ENCODE measurements at places on chromosomes 7 and 10.
A peak's percentile ranks its signal among the peaks of the same experiment; 100 is the strongest.

DNA sequence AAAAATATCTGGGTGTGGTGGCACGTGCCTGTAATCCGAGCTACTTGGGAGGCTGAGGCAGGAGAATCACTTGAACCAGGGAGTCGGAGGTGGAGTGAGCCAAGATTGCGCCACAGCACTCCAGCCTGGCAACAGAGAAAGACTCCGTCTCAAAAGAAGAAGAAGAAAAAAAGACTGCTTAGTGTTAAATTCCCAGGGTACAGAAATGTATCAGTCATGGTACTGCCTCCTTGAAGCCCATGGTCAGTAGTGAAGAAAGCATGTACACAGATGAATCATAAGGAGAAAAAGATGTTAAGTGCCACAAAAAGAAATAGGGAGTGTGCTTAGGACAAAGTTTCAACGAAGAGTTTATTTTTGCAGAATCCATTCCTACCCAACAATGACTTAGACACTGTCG lies 62.5 kb upstream of the KMT2E start:
- DNase-seq: no peak

GRCh38 chr10:69449841-69450240 lies 1.4 kb upstream of the TSPAN15 start:
- no peak for DNase-seq

GRCh38 chr7:151454932-151455530 lies 15.1 kb upstream of the CRYGN start:
- no peak for DNase-seq

- DNase-seq: peak; percentile 56
Measured at GRCh38 chr7:107879400-107880035, 11.5 kb upstream of the DLD start.

DNA sequence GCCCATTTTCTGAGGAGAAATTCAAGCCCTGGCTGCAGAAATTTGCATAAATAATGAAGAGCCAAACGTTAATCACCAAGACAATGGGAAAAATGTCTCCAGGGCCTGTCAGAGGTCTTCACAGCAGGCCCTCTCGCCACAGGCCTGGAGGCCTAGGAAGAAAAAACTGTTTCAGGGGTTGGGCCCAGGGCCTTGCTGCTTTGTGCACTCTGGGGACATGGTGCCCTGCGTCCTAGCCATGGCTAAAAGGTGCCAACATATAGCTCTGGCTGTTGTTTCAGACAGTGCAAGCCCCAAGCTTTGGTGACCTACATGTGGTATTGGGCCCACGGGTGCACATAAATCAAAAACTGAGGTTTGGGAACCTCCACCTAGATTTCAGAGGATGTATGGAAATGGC lies 8.0 kb downstream of the HPS1 start:
- no peak for DNase-seq

- no peak for DNase-seq
Measured at GRCh38 chr7:78568690-78569089, 770.1 kb downstream of the PHTF2 start.

- no peak for DNase-seq
Measured at GRCh38 chr10:98316661-98317060, 48.7 kb upstream of the LOXL4 start.

Measured in muscle of arm (tissue), 14 donors.